ENCODE measurements at places on chromosomes 16 and 17. TPM values are rescaled to one million over a fixed set of nuclear protein-coding genes. Genes with fewer than 3 reads are reported as not detected.

DNA sequence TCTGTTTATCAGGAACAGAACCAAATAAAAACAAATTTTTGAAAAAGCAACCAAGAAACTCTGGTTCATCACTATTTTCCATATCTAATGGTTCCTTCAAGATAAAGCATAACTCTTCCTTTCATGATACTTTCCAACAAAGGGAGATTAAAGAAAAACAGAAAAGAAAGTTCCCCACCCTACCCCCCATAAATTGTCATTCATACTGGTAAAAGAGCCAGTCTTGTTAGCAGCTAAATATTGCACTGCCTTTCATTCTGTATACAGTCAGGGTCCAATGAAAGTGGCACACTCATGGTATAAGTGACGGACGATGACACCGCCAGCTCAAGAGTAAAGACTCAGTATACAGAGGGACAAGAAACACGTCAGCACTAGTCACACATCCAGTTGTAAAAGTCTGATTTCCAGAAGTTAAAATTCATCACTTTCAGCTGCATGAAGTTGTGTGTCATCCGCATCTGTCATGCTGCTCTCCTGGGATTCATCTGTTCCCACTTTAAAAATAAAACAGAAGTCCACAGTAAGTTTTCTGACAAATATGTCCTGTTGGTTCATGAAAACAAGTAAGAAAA, 68.5 kb downstream of the CDC27 start:
- DNase-seq: no peak

DNA sequence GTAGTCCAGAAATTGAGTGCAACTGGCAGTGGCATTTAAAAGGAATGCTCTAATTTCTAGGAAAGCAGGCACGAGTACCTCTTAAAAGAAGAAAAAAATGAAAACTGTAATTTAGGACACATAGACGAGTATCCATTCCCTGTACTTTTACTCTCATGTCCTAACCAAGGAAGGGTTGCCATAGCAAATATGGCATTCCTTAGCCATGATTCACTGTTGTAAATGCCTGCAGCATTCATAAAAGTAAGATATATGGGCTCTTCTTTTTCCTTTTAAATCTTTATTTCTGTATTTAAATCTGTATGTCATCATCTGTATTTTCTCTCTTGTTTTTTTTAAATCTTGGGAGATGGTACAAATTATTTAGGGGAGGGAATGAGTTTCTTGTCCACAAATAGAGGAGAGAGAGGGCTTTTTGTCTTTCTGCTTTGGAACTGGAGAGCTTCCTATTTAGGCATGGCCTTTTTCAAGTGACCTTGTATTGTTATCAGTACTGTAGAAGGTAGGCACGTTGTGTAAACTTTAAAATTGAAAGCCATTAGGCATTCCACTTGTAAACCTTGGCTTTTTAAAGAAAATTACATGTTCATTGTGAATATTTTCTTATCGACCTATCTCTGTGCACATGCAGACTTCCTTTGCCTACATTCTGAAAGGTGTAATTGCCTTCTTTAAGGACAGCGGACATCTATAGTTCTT, 50.0 kb downstream of the TENT4B start:
- no peak for DNase-seq

DNA sequence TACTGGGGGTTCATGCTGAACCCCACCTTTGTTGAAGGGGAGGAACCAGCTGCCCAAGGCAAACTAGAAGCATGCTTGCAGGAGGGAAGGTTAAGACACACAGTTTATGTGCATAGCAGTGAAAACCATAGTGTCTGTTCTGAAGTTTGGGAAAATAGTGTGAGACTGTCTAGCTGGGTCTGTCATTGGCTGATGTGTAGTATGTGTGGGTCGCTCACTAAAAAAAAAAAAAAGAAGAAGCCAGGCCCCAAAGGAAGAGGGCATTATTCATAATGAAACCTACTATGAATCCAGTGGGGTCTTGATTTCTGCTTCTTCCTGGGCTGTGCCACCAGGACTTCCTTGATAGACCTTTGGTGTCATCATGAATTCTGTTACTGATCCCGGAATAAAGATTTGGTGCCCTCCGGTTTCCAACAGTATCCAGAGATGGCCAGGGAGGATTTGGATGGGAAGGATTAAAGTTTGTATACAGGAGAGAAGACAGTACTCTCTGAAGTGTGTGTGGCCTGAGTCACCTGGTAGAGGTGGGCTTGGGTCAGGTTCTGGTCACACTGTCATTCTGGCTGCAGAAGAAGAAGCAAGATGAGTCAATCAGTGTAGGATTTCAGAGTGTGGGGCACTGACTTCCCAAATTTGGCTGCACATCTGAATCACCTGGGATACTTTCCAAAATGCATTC, 220.3 kb downstream of the PRKCA start:
- DNase-seq: no peak

Gene CDK5R1
- 13.0 TPM for total RNA-seq

GRCh38 chr16:11796227-11797165, 562 bp downstream of the ZC3H7A start:
- DNase-seq: peak; percentile 93

DNA sequence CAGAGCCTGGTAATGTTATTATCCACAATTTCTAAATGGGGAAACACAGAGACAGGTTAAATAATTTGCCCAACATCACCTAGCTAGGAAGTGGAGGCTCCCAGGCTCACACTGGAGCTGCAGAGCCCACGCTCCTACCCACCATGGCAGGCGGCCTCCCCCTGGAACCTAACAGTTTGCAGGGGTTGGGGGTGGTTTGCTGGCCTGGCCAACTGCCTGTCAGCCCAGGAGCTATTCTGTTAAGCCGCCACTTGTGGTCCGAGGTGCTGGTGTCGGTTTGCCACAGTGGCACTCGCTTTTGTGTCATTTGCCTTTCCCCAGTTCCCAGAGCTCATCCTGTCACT, 3.6 kb downstream of the PRCD start:
- DNase-seq: peak; percentile 70
